Esophagus squamous epithelium (tissue), 5 donors: ENCODE measurements at places on chromosomes 12 and 14.

DNA sequence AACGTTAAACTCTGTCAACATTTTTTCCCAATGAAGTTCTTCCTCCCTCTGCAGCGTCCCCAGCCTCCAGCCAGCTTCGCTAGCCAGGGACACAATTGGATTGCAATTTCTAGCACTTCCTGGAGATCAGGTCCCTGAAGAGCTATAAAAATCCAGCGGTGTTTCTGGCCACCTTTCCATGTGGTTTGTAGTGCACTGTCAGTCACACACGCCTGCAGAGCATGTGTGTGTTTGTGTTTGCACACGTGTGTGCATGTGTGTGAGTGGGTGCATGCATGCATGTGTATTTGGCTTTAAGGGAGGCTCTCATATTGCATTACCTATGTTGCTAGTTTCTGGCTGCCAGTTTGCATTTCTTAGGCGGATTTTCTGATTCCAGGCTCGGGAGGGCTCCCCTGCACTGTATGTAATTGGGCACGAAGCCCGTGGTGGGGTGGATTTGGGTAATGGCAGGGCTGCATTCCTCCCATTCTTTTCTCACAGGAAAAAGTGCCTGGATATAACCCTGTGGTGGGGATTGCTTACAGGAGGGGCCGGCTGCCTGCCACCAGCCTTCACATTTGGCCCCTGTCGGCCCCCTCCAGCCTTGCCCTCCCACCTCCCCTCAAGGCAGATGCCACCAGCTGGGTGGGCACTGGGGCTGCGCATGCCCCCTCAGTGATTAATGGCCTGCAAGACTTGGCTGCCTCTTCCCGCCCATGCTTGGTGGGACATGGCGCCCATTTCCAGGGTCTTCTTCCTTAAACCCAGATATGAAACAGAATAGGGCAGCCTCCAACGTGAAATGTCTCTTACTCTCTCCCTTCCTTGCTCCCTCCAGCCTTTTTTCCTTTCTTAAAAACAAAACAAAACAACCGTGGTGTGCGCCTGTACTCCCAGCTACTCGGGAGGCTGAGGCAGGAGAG is 74.0 kb downstream of the TSPAN9 start:
- DNase-seq: no peak

GRCh38 chr14:100187247-100187833 is 27.9 kb upstream of the DEGS2 start:
- no peak for DNase-seq

DNA sequence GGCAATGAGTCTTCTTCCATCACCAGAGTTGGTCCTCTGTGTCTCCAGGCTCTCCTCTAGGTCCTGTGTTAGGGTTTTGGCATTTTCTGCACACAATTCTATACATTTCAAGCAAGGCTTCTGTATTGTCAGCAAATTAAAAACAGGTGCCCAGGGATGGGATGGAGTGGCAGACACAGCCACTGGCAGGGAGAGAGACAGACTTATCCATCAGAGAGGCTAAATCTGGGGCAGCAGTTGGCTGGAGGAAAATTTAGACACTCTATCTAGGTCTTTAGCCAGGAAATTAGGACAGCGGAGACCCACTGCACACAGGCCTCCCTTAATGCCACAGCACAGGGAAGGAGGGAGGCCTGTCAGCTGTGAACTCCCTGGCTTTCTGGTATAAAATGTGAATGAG is 20.2 kb downstream of the PLEKHD1 start:
- no peak for DNase-seq

- no peak for DNase-seq
Observed at GRCh38 chr14:105830171-105830570, 303.8 kb downstream of the TMEM121 start.

DNA sequence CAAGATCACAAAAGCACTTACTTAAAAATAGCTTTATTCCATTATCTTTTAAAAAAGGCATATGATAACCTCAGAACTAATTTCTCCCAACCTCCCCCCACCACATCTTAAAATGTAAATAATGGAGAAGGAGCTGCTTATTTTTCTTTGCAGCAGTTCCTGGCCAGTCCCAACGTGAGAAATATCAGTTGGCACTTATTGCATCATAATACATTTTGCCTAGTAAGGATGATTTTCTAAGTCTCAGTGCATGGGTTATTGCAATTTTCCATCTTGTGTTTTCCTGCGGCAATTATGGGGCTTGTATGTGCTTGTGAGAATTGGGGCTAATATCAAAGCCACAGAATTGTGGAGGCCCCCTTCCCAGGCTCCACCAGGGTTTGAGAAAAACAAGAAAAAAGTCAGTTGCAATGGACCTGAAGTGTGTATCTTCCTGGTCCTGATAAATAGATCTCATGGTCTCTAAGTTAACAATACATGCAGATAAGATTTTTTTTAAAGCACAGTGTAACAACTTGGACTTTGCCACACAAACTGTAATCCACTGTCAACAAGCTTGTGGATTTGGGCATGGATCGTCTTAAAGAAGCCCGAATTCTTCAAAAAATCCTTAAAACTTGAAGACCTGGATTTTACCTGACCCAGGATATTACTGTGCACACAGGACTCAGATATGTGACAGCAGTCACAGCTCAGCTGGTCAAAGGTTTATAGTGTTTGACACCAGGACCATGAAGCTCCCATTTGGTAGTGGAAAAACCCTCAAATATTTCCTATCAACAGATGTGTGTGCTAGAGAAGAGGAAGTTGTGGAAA is 2.8 kb upstream of the WSB2 start:
- no peak for DNase-seq
